ENCODE measurements at places on chromosomes 12 and 14.
A peak's percentile ranks its signal among the peaks of the same experiment; 100 is the strongest.

GRCh38 chr12:7439579-7440505, 4.1 kb downstream of the CD163L1 start:
- no peak for DNase-seq

- peak; percentile 37 for DNase-seq
Observed at GRCh38 chr14:102593061-102593824, 794 bp downstream of the RCOR1 start.

GRCh38 chr12:111471236-111471635, 65.5 kb downstream of the SH2B3 start:
- no peak for DNase-seq

DNA sequence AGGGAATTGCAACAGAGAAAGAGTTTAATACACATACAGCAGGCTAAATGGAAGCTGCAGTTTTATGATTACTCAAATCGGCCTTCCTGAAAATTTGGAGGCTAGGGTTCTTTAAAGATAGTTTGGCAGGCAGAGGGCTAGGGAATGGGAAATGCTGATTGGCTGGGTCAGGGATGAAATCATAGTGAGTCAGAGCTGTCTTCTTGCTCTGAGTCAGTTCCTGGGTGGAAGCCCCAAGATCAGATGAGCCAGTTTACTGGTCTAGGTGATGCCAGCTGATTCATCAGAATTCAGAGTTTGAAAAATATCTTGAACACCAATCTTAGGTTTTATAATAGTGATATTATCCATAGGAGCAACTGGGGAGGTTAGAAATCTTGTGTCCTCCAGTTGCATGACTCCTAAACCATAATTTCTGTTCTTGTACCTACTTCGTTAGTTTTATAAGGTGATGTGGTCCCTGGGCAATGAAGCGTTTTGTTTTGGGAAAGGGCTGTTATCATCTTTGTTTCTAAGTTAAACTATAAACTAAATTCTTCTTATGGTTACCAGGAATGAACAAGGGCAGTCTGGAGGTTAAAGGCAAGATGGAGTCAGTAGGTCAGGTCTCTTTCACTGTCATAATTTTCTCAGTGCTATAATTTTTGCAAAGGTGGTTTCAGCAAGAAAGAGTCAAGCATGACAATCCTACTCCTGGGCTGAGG, 257.8 kb upstream of the CCDC196 start:
- DNase-seq, result no peak

DNA sequence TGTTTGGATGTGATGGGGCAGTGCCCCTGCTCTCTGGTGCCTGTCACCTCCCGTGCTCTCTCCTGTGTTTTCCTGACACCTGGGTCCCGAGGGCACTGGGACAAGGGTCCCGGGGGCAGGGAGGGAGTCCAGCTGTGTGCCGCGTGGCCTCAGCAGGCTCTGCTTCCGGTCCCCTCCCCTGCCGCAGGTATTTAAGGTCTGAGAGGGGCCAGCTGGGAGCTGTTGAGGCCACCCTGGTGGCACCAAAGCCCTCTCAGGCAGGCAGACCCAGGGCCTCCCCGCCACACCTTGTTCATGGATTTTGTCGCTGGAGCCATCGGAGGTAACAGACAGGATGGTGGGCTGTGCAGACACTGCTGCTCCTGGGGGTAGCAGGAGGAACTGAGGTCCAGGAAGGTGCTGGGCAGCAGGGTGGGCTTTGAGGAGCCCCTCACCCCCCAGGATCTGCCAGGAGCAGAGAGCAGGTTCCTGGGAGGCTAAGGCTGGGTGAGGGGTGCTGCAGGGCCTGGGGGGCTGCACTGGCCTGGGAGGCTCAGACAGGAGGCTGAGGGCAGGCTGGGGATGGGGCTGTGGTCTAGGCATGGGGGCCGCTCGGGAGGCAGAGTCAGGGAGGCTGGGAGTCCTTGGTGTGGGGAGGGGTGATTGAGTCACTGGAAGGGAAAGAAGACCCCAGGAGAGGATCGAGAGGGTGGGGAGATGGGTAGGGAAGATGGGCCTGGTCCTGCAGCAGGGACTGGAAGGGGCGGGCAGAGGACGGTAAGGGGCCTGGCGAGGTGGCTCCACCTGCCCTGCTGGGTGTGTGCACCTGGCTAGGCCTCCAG, at the start of gene SLC25A47:
SLC25A47 (plus strand) TSS at position 219 of the 821 bp plus-strand sequence; CDS start at position 295, 76 bp downstream.
- DNase-seq, result no peak
